ENCODE measurements at places on chromosomes 3 and 15.

DNA sequence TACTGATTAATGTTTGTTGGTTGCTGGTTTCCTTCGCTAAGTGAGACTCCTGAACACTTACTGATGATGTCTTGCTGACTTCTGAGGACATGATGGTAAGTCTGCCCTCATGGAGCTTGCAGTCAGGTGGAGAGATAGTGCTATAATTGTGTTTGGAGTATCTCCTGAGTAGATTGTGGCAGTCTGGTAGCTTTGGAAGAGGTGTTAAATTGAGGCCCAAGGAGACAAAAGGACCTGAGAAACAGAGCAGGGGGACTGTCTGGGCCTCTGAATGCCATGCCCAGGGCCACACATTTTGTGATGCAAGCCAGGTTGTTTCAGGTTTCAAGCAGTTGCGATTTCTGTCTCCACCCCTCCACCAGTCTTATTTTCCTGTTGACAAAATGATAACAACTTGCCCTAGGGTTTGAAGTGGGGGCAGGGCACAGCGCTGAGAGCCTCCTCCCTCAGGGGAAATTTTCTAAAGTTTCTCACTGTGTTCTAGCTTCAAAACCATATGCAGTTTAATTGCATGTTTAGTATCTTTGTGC is 16.7 kb downstream of the SMAD3 start:
- peak; percentile 58 for DNase-seq

- DNase-seq = peak; percentile 26
These were observed 483 bp downstream of the MEX3B start for GRCh38 chr15:82045179-82045891.

DNA sequence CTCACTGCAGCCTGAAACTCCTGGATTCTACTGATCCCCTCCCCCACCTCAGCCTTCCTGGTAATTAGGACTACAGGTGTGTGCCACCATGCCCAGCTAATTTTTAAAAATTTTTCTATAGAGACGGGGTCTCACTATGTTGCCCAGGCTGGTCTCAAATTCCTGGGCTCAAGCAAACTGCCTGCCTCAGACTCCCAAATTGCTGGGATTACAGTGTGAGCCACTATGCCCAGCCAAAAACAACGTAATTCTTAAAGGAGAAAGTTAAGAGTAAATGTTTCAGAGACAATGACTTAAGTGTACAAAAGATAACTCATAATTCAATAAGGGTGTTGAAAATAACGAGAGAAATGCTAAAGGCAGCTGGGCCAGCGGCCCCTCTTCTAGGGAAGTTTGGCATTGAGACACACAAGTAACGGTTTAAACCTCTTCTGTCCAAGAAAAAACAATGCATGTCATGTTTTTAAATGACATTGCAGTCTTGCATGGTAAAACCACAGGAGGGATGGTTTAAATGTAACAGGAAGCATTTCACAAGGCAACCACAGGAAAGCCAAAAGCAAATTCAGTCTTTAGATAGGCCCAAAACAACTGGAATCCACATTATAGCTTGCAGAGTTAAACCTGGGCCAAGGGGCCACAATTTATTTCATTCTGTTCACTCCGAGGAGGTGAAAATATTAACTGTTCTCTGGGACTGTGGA is 5.1 kb downstream of the PROK2 start:
- no peak for DNase-seq

GRCh38 chr3:8441969-8442559 is 59.6 kb upstream of the LMCD1 start:
- DNase-seq = no peak

GRCh38 chr3:61908382-61908781 is 347.0 kb downstream of the PTPRG start:
- DNase-seq = no peak

DNA sequence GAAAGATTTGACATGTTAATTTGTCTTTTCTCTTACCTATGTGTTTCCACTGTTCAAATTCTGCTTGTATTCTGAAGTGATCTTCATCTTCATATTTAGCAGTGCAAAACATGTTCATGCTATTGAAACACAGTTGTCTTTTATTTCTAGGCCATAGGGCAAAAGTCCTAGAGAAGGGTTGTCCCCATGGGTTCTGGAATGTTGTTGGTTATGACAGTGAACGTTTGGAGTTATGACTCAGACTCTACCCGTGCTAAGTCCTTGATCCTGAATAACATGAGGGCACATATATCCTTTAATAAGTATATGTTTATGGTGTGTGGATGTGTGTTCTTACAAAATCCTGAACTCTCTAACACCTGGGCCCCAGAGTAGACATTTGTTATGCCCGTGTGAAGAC is 23.0 kb upstream of the ARPP21 start:
- DNase-seq = no peak

DNA sequence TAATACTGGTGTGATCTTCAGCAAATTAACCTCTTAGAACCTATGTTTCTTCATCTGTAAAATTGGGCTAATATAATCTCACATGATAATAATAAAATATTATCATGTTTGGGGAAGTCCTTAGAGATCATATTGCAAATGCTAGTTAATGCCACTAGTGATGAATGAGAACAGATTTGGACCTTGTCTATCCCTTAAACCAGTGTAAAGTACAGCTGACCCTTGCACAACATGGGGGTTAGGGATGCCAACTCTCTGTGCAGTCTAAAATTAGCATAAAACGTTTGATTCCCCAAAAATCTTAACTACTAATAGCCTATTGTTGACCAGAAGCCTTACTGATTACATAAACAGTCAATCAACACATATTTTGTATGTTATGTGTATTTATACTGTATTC is 141.2 kb downstream of the B3GALNT1 start:
- DNase-seq = no peak

- no peak for DNase-seq
These were observed 24.5 kb upstream of the BCL6 start for GRCh38 chr3:187769771-187770170.

DNA sequence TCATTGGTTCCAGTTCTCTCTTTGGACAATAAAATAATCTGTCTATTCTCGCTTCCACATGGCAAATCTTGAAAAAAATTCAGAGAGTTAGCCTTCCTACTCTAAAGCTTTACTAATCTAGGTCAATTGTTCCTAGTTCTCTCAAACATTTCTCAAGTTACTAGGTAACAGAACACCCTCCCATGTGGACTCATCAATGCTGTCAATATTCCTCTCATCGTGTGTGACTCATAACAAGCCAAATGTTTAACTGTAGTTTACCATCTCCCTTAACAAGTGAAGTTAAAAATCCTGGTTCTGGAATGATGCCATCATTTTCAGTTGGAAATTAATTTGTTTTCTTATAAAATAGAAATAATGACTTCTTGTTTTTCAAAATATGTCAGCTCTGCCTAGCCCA is 438.6 kb downstream of the ROBO1 start:
- no peak for DNase-seq

- no peak for DNase-seq
These were observed 104.4 kb upstream of the GOLGA6L6 start for GRCh38 chr15:20645956-20646355.

- DNase-seq = no peak
These were observed 5.2 kb downstream of the PRSS50 start for GRCh38 chr3:46712191-46713049.

DNA sequence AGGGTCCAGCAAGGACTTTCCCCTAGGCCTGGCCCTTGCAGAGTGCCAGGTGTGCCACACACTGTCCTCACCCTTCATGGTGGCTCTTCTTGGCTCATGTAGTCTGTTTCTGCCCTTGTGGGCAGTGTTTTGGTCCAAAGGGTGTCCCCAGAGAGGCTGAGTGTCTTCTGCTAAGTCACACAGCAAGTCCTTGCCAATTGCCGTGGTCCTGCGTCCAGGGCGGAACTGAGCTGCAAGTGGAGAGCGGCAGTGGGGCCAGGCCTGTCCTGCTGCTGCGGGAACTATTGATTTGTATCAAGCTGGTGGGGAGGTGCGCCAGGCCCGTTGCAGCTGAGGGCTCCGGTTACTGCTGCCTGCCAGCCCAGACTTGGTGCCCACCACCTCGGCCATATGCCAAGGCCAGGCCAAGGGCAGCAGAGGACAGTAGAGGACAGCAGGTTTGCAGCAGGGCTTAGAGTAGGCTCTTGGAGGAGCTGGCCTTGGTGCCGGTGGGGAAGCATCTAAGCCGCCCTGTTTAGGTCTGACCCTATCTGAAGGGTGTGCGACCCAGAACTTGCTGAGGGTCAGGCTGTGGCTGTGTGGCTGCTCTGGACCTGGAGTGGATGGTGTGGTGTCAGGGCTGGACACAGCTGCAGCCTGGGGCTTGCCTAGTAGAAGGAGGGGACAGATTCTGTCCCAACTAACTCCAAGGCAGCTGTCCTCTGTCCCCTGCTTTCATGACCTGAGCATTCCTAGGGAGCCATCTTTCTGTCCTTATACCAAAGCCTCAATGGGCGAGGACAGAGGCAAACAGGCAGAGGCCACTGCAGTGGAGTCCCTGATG is 4.5 kb downstream of the AMIGO3 start:
- DNase-seq = no peak

DNA sequence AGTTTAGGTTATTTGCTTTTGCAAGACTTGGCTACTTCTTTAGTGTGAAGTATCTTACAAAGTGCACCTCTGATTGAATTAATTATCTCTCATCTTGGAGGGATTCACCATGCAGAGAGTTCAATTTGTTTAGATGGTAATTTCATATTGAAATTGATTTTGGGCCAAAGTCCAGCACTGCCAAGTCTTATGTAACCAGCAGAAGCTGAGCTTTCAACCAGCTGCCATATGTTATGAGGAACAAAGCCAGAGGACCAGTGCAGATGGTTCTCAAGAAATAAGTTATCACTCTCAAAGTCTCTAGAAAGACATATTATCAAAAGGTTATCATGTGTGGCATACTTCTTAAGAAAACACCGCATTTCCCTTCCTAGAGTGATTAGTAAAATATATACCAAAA is 29.0 kb downstream of the ABHD6 start:
- DNase-seq = no peak

GRCh38 chr3:154764856-154765640 is 315.1 kb upstream of the MME start:
- DNase-seq = no peak

DNA sequence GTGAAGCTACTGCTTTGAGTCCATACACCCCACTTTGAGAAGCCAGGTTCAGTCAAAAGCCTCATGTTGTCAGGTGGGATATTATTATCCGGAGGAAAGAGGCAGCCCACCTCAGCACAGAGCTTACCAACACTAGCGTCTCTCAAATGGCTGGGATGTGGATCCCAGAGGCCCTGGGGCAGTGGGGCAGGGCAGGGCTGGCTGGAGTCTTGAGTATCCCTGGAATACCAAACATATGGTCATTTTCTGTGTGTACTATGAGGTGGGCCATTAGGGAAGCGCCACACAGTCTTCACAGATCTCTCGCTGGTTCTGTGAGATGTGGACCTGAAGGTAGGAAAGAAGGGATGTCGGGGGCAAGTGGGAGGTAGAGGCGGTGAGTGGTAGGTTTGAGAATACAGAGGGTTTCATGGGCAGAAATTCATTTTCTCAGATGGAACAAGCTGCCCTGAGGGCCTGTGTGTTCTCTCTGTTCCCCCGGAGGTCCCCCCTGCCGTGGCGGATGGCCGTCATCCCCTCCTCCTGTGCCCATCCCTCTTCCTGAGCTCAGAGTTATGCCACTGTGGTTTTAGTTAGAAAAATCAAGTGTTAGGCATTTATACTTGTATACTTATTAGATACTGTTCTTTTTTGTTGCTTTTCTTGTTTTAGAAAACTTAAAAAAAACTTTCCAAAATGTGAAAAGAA is 66.4 kb downstream of the USP13 start:
- no peak for DNase-seq

- DNase-seq = no peak
These were observed 701.5 kb downstream of the ZNF385D start for GRCh38 chr3:21049334-21050062.

GRCh38 chr3:189625572-189625971 is 5.6 kb upstream of the TP63 start:
- DNase-seq = no peak

DNA sequence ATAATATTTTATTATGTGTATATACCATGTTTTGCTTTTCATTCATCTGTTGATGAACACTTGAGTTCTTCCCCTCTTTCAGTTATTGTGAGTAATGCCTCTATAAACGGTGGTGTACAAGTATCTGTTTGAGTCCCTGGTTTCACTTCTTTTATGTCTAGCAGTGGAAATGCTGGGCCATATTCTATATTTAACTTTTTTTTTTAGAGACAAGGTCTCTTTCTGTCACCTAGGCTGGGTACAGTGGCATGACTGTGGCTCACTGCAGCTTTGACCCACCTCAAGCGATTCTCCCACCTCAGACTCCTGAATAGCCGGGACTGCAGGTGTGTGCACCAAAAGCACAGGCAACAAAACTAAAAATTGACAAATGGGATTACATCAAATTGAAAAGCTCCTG is 19.9 kb downstream of the GOLM2 start:
- peak; percentile 31 for DNase-seq

DNA sequence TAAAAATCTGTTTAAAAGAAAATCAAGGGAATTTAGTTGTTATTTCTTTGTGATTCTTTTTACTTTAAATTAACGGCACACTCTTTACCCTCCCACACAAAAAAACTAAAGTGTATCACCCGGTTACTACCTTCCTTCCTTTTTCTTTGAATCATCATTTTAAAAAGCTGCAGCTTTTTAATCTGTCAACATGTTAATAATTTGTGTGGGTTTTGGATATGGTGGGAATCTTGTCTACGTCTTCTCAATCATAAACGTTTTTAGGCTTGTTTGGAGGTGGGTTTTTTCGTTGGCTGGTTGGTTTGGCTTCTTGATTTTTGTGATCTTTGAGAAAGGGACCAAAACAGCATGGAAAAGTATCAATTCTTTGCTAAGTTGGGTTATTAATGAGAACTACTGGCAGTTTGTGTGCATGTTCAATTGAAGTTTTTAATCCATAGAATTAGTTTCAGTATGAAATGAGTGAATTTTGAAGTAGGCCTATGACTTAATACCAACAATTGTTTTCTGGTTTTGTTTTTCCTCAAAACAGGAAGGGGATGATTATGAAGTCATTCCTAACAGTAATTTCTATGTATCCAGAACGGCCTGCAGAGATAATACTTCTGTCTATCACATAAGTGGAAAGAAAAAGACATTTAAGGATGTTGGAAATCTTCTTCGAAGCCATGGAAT is 4.5 kb downstream of the SMC4 start:
- no peak for DNase-seq

DNA sequence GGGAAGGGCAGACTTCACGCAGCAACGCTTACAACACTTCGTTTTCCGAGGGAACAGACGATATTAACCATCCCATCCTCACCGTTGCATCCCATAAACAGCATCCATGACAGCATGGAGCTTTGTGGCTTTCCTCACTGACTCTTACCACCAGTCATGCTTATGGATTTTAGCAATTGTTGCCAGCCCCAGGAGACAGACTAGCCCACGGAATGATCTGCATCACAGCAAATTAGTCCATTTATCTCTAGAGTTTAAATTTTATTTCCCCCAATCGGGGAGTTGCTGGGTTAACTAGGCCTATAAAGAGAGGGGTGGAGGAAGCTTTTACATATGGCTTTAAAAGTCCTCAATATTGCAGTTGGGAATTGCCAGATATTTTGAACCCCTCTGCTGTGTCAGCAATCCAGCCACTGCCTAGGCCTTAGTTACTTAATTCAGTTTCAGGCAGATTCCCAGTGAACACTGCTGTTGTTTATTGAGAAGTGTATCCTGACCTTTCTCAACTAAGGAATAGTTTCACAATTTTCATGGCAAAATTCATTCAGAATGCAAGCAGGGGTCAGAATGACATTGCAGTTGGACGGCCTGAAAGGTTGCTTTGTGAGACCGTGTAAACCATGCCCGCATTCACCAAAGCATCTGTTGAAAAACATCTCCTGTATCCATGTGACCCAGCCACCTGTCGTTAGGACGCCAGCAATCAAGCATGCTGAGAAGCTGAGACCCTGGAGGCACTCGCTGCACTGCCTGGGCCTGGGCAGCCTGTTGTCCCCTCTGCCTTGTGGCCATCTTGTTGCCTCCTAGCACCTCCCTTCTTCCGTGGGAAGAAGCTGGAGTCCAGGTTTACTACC is 397.4 kb upstream of the TPM1 start:
- DNase-seq = no peak
